CD4-positive, alpha-beta T cell treated with Interleukin-4 for 4 hours (primary cell): ENCODE measurements at places on chromosomes 4 and X.

DNA sequence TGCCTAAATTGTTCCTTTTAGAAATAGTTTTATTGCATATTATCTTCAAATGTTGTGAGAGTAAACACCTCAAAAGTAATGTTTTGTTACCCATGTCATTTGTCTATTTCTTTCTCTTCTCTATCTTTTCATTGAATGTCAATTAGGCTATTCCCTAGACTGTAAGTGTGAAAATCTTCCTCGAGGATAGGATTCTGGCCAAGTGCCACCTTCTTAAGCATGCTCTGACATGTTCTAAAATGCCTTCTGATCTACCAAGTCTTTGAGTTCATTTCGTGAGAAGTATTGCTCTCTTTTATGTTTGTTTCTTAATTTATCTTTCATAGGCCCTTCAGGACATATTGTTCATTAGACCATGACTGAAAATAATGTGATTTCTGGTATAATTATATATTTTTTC is 44.1 kb upstream of the TLL1 start:
- no peak for DNase-seq

- DNase-seq, result no peak
These were observed 49.6 kb downstream of the DCHS2 start for GRCh38 chr4:154441982-154442381.

- no peak for DNase-seq
These were observed 356.5 kb downstream of the MID1IP1 start for GRCh38 chrX:39157796-39158195.

DNA sequence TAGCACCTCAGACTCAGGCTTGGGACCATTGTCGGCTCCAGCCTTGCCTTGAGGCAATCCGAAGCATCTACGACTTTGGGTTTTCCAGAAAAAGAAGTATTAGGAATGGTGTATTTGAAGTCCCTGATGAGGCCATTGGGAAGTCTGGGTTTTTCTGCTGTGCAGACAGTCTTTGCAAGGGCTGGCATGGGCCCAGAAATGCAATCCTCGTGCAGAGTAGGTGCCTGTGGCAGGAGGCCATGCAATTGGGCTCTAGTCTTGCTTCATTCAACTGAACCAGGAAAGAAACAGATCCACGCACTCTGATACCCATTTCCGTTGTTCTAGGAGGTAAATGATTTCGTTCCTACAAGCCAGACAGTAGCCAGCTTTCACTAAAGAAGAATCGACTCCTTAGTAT is 12.4 kb downstream of the ZFP92 start:
- DNase-seq, result no peak

DNA sequence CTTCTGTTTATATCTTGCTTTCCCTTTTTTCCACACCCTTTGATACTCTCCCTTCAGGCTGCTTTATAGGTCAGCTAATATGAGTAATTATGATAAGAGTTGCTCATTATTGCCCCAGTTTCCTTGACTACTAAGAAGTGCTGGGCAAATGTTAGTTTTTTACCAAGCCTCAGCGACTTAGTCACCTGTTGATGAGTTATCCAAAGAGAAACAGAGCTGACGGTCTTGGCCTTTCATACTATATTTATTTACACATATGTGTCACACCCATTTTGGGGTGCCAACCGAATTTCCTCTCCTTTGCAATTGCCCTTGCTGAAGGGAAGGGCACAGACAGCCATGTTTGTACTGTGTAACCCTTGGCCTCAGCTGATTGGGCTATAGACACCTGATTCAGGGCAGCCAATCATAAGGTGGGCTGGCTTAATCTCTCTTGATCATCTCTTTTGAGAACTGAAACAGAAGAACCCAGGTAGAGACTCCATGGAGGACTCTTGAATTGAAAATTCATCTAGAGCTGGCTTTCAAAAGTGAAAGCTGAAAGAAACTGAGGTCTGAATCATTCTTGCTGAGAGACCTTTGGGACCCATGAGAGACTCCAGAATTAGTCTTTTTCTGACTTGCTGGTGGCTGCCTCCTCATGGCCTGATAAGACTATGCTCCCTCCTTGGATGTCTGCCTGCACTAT is 111.7 kb upstream of the RPS6KA3 start:
- DNase-seq, result peak; percentile 71
